ENCODE measurements at places on chromosomes 2 and 18.

DNA sequence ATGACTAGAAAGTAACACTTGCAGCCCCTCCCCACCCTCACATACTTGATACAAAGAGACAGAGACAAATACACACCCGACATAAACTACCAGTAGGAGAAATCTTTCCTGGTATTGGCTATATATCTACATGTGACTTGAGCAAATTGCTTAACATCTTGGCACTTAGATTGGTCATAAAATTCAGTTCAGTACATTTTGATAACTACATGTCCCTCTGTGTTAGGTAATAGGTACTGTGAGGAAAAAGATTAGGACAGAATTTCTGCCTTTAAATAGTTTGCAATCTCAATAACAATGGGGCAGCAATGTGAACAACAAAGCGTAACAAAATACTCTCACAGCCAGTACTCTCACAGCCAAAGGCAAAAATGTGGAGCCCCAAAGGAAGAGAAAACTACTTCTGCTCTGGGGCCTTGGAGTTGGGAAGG lies 670.0 kb upstream of the ACVR2A start:
- DNase-seq: no peak

DNA sequence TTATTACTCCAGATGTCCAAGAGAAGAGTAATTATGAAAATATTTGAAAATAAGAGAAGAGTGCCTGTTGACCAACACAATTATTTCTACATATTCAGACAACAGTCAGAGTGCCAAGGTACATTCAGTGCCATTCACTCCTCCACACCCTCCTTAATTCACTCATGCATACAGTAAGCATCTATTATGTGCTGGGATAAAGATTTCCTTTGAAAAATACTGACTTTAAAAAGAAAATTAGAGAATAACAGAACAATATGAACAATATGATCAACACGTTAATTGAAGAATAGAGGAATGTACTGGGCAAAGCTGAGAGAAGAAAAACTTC lies 203.6 kb downstream of the L3MBTL4 start:
- DNase-seq: no peak

DNA sequence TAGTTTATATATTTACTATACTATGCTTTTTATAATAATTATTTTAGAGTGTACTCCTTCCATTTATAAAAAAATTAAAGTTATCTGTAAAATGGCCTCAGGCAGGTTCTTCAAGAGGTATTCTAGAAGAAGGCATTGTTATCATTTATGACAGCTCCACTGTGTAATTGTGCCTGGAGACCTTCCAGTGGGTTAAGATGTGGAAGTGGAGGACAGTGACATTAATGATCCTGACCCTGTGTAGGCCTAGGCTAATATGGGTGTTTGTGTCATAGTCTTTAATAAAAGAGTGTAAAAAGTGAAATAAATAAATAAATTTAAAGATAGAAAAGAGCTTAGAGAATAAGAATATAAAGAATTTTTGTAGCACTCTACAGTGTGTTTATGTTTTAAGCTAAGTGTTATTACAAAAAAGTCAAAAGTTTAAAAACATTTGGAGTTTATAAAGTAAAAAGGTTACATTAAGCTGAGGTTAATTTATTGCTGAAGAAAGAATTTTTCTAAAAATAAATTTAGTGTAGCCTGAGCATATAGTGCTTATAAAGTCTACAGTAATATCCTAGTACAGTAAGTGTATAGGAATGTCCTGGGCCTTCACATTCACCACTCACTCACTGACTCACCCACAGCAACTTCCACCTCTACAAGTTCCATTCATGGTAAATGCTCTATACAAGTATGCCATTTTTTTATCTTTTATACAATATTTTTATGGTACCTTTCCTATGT lies 190.0 kb upstream of the SESTD1 start:
- no peak for DNase-seq

GRCh38 chr2:32825291-32825712 lies 121.5 kb upstream of the LTBP1 start:
- no peak for DNase-seq
